Left lung (tissue), 14 donors: ENCODE measurements at places on chromosomes 1 and 21. TPM values are rescaled to one million over a fixed set of nuclear protein-coding genes. Genes with fewer than 3 reads are reported as not detected.

The RIPPLY3 gene
- 2.0 TPM for polyA plus RNA-seq

- DNase-seq, result peak; percentile 82
Observed at GRCh38 chr1:162003061-162003829, 20.4 kb downstream of the OLFML2B start.

GRCh38 chr1:243819438-243819839 lies 30.6 kb downstream of the AKT3 start:
- DNase-seq, result no peak

- no peak for DNase-seq
Observed at GRCh38 chr21:44934797-44935532, 4.9 kb upstream of the SLX9 start.

GRCh38 chr1:234925440-234926263 lies 203.0 kb downstream of the TOMM20 start:
- DNase-seq, result peak; percentile 36
